ENCODE measurements at places on chromosomes 12 and 14.

DNA sequence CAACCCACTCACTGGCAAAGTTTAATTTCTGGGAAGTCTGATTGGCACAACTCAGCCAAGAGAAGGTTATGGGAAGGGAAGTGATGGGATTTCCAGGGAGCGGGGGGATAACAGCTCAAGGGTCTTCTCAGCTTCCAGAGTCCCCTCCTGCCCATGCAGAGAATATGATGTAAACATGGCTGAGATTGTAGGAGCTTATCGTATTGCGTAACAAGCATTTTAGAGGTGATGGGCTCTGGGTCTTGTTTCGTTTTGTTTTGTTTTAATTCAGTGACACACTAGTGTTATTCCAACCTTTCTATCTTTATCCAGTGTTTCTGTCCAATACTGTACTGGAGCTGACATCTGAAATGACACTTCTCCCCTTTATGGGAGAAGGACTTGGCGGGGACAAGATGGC lies 762.1 kb upstream of the TMEM132C start:
- no peak for DNase-seq

DNA sequence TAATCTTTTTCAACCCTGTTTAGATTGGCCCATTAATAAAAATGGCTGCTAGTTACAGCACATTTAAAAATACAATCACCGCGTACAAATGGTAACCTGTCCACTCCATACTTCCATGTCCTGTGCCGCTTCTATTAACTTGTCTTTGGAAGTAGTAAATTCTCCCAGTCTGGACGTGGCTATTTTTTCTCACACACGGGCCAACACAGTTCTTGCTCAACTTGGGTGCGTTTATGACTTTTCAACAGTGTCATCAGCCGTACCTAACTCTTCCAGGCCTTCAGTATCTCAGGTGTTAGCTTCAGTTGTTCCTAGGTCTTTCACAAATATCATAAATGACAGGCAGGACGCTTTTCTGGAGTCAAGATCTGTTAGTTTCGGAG lies 475 bp upstream of the PCNX1 start:
- DNase-seq = no peak

- no peak for DNase-seq
These were observed 24.3 kb upstream of the ATF1 start for GRCh38 chr12:50739611-50740010.

- no peak for DNase-seq
These were observed 39.1 kb downstream of the DIO3 start for GRCh38 chr14:101600336-101600890.

- DNase-seq = no peak
These were observed 15.5 kb downstream of the RIC8B start for GRCh38 chr12:106790020-106790419.

- DNase-seq = no peak
These were observed 115.5 kb downstream of the EML1 start for GRCh38 chr14:99908653-99909250.

DNA sequence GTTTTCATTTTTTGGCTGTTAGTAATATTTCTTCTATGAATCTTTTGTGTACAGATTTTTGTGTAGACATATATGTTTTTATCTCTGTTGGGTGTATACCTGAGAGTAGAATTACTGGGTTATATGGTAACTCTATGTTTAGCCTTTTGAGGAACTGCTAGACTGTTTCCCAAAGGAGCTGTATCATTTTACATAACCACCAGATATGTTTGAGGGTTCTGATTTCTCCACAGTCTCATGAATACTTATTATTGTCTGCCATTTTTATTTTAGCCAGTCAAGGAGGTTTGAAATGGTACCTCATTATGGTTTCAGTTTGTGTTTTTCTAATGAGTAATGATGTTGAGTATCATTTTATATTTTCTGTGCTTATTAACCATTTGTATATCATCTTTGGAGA lies 1.9 kb downstream of the PCNX4 start:
- DNase-seq = no peak

GRCh38 chr12:98896938-98897337 lies 251.8 kb downstream of the APAF1 start:
- no peak for DNase-seq

GRCh38 chr12:126389220-126389841 lies 1324.1 kb downstream of the AACS start:
- DNase-seq = no peak

DNA sequence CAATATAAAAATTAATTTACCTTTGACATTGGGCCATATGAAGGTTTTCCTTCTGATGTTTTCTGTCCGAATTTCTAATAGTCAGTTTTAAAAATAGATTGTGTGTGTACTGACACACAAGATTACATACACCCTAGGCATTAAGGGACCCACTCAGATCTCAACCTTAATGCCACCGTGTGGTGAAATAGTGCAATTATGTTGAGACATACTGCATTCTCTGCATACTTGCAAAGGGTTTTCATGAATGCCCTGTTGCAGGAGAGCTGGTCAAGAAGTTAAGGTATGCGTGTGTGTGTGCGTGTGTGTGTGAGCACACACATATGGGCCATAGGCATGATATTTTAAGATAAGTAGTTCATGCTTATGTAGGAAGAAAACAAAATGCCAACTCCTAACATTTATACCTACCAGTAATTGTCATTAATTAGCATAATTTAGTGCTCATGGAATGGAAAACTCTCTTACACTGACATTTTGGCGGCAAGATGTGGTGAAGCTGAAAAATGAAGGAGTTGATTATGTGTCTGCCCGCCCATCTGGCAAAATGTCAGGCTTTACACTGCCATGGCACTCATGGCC lies 58.8 kb downstream of the PIK3C2G start:
- DNase-seq = peak; percentile 19

GRCh38 chr12:110585231-110585799 lies 2.2 kb upstream of the PPTC7 start:
- DNase-seq = no peak

DNA sequence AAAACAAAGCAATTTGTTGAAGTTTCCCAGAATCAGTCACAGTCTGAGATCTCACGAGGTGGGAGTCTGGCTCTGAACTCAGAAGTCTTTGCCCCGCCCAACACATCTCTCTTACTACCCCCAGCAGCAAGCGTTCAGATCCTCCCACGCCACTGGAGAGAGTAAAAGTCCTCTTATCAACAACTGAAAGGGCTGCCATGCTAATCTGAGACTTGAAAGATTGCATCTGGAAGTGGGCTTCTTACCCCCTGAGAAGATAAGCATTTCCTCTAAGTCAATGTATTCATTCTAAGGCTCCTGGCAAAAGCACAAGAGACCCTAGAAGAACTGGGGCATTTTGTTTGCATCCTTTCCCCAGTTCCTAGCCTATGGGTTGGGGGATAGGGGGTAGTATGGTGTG lies 34.1 kb upstream of the STON2 start:
- DNase-seq = no peak

GRCh38 chr12:109946913-109947312 lies 46.8 kb downstream of the TCHP start:
- DNase-seq = no peak

DNA sequence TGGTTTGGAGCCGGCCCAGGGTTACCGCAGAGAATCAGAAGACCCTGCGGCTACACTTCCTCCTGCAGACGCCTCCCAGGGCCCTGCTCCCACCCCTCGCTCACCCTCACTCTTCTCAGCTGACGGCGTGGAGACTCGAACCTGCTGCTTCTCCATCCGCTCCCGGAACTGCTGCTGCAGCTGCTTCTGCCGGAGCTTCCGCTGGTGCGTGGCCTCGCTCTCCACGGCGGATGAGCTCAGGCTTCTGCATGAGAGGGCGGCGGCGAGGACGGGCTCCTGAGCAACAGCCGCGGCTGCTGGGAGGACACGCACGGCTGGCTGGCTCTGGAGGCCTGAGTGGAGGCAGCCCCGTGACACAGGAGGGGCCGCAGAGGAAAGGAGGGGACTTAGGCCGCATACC lies 33.3 kb downstream of the RAD52 start:
- no peak for DNase-seq

DNA sequence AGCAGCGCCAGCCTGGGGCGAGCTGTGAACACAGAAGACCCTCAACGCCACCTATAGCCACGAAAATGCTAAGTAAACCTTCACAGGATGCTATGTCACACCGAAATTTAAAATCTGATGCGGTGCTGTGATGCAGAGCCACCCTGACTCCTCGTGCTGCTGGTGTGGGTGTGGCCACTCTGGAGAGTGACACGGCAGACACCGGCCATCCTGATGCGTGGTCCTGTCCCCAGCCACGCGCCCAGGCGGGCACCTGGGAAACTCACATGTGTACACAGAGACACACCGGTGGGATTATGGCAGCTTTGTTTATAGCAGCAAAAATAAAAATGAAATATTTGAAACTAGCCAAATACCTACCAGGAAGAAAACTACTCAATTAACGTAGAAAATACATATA lies 138.3 kb upstream of the SFSWAP start:
- no peak for DNase-seq

DNA sequence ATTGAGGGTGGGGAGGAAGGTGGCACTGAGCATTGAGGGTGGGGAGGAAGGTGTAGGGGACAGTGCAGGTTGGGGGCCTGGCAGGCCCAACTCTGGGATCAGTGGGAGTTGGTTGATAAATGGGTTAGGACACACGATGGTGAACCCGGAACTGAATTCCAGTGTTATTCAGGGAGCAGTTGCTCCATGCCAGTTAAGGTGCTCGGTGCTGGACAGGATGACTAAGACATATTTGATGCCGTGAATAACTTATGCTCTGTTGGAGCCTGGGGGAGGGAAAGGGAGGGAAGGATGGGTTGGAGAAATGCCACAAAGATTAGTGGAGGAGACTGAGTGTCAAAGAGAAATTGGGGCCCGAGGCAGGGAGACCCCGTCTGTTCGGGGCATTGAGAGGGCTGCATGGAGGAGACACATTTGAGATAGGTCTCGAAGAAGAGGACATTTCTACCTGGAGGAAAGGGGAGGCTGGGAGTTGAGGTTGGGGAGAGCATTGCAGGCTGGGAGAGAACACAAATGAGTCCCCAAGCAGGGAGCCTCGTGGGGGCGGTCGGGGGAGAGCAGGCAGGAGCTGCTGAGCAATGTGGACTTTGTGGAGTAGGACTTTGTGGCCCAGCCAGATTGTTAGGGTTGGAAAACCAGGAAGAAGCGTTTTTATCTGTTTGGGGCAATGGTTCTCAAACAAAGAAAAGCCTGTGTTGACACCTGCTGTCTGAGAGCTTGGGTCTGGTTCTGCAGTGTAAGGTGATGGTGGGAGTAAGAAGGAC lies 65.3 kb downstream of the IQSEC3 start:
- peak; percentile 27 for DNase-seq

GRCh38 chr14:73237786-73238423 lies 599 bp downstream of the PAPLN start:
- no peak for DNase-seq

GRCh38 chr14:90440592-90440991 lies 43.8 kb downstream of the CALM1 start:
- no peak for DNase-seq

GRCh38 chr12:60349232-60349978 lies 753.6 kb downstream of the SLC16A7 start:
- DNase-seq = no peak

DNA sequence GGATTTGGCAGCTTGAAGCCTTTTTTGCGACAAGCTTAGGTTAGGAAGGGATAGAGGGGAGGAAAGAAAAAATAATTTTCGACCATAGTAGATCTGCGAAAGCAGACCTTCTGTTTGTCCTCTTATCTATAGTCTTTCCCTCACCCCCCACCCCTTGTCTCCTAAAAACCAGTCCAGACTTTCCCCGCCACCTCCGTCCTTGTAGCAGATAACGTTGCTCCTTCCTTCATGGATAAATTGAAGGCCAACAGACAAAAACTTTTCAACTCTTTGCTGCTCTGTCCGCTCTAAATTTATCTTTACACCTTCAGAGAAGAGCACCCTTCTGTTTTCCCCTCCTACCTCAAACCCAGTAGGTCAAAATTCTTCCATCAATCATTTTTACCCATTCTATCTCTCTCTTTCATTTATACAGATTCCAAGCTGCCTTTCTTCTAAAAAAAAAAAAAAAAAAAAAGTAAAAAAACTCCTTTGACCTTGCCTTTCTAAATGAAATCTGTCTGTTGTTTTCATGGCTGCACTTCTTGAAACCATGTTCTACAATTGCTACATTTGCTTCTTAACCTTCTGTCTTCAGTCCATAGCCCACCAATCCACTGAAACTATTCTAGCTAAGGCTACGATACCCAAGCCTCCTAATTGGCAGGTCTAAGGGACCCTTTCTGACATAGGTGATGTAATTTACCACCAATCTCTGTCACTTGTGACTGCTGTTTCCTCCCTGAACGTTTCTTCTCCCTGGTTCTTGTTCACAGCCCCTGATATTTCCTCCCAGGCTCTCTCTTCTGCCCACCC lies 11.1 kb upstream of the NEMF start:
- no peak for DNase-seq

DNA sequence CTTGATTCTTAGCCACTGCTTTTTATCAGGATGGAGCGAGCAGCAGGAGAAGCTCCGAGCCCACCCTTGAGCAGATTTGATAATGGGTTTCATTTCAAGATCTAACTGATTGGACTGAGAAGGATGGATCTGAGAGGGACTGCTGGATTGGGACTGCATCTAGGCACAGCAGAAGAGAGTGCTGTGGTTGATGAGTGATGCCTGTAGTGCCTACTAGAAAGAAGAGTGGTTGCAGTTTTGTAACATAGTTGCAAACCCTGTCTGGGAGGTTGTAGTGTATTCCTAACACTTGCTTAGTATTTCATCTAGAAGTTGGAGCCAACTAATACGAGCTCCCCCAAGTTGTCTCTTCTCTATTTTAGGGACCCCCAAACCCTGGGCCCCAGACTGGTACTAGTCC lies 88.7 kb downstream of the ASCL1 start:
- no peak for DNase-seq

GRCh38 chr14:60561845-60562746 lies 53.1 kb downstream of the SIX6 start:
- peak; percentile 82 for DNase-seq

- no peak for DNase-seq
These were observed 228.5 kb upstream of the G2E3 start for GRCh38 chr14:30330445-30330844.

GRCh38 chr12:98983647-98984046 lies 338.6 kb downstream of the APAF1 start:
- DNase-seq = no peak

- no peak for DNase-seq
These were observed 105.4 kb downstream of the CRACR2A start for GRCh38 chr12:3647504-3647903.

DNA sequence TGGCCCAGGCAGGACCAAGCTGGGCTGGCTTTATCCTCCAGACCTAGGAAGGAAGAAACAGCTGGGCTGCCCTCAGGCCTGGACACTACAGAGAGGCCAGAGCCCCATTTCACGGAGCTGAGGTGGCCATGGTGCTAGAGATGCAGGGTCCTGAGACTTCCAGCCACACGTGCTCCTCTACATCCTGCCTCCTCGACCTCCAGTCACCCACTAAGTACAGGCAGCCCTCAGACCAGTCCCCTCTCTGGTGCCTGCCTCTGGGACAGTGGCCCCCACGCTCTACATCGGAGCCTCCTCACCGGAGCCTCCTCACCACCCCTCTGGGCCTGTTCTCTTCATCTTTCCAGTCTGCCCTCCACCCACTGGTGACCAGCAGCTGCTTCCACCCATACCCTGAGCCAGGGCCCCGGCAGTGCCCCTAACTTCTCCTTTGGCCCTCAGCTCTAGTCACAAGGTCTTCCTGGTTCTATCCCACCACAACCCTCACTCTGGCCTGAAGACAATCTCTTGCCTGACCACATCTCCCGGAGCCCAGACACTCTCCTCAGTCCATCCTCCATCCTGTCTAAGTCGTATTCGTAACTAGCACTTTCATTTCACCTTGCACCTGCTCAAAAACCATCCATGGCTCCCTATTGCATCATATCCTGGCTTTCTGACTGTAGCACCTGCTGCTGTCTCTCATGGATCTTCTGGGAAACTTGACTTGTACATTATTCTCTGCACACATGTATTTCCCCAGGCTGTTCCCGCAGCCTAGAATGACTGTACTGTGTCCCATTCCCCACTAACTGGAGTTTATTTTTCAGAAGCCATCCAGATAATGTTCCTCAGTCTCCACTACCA lies 43.9 kb downstream of the DIO3 start:
- DNase-seq = no peak
